ENCODE measurements at places on chromosomes 3 and 15. TPM values are rescaled to one million over a fixed set of nuclear protein-coding genes. Genes with fewer than 3 reads are reported as not detected.

SNTN gene
- total RNA-seq: not detected

RYR3 gene
- total RNA-seq: 14.1 TPM

USP3 gene
- 97.3 TPM for total RNA-seq

SLCO2A1 gene
- total RNA-seq: 1.3 TPM

CHDH gene
- total RNA-seq: 9.1 TPM

PLSCR4 gene
- 46.9 TPM for total RNA-seq
